Gastrocnemius medialis (tissue), 4 donors: ENCODE measurements at places on chromosomes 5 and 9.

DNA sequence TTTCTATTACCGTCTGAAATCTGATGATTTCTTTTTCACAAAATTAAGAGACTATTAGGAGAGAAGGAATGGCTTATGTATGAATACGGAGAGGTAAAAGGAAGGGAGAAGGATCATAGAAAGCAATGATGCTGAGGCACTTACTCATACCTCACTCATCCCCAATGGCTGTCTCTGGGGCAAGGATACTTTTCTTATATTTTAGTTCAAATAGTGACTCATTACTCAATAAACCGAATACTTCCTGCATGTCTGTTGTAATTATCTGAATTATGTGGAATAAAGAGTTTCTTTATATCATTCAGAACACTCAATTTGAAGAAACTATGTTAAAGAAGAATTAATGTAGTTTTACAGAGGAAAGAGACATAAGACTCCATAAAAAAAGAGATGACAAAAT is 284.5 kb upstream of the NUDT12 start:
- no peak for DNase-seq

DNA sequence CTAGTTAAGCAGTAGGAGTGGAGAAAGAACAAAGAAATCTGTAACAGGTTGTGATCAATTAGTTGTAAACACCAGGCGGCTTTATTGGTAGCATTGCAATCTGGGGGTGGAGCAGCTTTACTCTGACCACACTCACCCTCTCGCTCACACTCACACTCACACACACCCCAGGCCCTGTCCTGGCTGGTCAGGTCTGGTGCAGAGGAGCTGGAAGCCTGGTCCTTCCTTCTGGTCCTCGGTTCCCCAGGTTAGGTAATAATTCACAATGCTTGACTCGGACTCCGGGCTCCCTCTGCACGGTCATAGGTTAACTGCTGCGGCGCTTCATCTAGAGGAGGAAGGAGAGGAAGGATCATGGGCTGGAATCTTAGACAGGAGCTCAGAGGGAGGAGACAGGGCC is 1.6 kb downstream of the CCL19 start:
- no peak for DNase-seq

DNA sequence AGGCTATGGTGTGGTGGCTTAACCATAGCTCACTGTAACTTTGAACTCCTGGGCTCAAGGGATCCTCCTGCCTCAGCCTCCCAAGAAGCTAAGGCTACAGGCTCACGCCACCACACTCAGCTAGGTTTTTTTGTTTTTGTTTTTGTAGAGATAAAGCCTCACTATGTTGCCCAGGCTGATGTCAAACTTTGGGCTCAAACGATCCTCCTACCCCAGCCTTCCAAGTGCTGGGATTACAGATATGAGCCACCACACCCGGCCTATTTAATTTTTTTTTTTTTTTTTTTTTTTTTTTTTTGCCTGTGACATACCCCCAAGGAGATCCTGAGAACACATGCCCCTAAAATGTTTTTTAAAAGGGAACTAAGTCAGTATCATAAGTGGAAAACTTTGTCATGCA is 10.4 kb downstream of the FUBP3 start:
- DNase-seq = no peak

GRCh38 chr5:180178531-180179441 is 30.2 kb downstream of the RASGEF1C start:
- DNase-seq = no peak

DNA sequence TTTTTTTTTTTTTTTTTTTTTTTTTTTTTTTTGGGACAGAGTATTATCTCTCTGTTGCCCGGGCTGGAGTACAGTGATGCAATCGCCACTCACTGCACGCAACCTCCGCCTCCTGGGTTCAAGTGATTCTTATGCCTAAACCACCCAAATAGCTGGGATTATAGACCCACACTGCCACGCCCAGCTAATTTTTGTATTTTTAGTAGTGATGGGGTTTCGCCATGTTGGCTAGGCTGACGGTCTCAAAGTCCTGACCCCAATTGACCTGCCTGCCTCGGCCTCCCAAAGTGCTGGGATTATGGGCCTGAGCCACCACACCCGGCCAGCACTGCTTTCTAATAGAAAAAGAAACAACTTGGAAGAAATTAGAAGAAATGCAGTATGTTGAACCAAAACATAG is 39.2 kb downstream of the TTC1 start:
- no peak for DNase-seq

GRCh38 chr9:91417602-91418214 is 5.9 kb downstream of the NFIL3 start:
- no peak for DNase-seq

- DNase-seq = no peak
These were observed 103.3 kb downstream of the EDIL3 start for GRCh38 chr5:84281383-84281782.

DNA sequence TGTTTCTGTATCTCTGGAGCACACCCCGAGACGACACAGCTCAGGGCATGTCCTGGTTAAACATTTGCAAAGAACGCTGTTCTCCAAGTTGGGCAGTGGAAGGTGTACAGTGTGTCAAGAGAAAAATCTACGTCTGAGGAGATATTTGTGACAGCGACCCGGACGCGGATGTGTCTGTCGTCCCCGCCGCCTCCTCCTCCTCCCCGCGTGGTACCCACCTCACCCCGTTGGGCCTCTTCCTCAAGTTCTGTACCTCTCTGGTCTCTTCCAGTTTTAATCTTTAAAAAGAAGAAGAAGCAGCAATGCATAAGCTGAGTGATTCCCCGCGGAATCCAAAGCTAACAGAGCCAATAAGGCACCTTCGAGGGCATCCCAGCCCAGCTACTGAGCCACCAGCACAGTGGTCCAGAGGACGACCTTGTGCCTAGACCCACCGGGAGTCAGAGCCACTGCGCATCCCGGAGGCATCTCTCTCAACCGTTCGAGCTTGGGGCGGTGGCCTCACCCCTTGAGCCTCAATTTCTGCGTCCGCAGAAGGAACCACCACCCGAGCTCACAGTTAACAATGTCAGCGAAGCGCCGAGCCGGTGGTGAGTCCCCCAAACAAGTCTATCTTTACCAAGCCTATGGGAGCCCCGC is 467 bp downstream of the C9orf78 start:
- no peak for DNase-seq

DNA sequence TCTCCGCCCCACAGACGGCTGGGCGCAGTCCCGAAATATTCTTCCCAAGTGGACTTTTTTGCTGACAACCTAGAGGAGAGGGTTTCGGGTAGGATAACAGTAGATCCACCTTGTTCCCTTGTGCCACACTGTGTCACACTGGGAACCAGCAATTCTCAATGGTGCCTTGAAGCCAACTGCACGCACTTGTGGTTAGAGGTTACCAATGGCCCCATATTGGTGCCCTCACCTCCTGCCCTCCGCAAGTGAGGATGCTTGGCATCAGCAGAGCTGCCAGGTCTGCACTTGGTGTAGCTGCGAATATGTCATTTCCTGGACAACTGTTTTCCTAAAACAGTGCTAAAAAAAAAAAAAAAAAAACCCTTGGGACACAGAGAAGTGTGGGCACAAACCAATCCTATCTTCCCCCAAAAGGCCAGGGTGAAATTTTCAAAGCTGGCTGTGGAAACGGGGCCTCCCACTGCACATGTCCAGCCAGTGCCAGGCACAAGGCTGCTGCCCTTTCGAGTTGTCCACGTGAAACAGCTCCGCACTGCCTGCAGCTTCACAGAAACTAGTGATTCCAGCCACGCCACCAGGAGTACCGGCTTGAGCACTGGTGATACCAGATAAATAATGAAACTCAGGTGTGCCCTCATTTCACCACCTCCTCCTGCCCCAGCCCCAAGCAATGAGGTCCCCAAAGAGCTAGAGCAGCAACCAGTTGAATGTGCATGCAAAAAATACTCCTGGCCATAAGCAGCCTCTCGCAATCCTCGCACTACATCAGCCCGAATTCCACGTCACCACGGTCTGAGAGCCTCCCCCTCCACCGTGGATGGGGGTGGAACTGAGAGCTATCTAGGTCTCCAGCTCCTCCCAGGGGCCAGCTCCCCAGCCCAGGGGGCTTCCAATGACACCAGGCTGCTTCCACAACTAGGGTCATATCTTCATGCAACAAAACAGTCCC is 51.2 kb downstream of the USP20 start:
- no peak for DNase-seq

DNA sequence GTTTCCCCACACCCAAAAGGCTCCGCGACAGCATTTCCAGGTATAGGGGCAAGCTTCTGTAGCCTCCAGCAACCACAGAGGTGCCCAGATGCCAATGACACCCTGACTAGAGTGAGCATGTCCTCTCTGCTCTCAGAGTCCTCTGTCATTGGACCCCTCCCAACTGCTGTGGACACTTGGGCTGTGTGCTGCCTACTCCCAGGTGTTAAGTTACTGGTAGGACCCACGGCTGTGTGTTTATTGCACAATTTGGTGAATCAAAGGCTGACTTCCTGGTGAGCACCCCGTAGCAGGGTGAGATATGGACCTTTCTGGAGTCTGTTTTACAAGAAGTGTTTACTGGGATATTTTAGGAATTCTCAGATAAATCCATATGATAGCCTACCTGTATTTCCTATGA is 36.0 kb downstream of the SH3GL2 start:
- no peak for DNase-seq

- no peak for DNase-seq
These were observed 400.0 kb downstream of the CTNND2 start for GRCh38 chr5:11504065-11504885.

DNA sequence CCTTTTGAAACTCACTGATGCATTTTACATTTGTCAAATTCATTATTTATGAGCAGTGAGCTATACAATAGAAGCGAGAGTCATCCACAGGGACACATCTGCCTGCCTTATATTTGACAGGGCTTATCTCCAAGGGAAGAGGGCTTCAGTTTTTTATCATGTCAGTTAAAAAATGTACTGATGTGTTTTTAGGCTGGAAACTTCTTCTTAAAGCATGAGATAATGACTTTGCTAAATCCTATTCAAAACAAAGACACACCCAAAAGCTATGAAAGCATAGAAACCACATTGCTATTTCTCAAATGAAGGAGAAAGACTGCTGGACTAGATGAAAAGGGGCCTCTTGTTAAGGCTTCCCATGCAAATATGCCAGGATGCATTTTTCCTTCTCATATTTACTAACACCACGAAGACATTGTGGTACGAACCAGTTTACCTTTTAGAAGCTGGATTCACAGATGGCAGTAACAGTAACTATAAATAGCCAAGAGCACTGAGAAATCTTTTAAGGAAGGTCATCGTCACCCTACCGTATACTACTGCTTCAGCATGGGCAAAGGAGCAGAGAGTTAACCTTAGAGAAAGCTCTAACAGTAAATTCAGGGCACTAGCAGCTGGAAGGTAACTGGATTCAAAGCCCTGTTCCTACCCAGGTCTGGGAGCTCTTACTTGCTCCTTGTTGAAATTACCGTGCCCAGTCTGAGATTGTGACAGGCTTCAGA is 86.3 kb upstream of the IFNK start:
- DNase-seq = no peak

- no peak for DNase-seq
These were observed 79.0 kb upstream of the PTCH1 start for GRCh38 chr9:95595721-95596295.

- DNase-seq = no peak
These were observed 787.4 kb upstream of the RGMB start for GRCh38 chr5:97986069-97986468.

- DNase-seq = no peak
These were observed 473.2 kb downstream of the ENC1 start for GRCh38 chr5:74167206-74167929.

DNA sequence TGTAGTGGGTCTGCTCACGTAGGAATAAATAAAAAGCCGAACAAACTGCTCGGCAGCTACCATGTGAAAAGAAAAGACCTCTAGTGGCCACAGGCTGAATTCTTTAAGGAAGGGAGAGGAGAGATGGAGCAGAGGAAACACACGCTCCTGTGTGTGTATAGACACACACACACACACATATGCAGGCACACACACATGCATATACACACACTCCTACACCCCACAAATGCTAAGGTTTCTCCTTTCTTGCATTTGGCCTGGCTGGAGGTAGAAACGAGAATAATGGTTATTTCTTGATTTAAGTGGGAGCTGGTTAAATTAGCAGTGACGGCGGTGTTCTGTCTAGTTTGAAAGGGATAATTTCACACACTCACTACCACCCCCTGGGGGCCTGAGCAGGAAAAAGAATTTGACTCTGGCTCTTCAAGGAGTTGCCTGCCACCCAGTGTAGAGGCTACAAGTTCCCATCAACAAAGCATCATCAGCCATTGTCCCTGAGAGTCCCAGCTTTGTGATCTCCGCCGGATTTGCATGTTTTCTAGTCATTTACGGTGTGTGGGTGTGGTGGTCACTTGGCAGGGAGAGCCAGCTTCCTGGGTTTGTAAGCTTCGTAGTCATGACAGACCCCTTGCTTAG is at the start of gene INSYN2B:
Gene INSYN2B, minus strand, starts transcription at position 78 of the 636 bp plus-strand sequence. CDS start 96,597 bp downstream, outside the sequence.
- DNase-seq = no peak

GRCh38 chr5:78399116-78399515 is 38.7 kb downstream of the SCAMP1 start:
- DNase-seq = no peak

GRCh38 chr5:142399891-142400290 is 75.1 kb upstream of the SPRY4 start:
- DNase-seq = no peak

DNA sequence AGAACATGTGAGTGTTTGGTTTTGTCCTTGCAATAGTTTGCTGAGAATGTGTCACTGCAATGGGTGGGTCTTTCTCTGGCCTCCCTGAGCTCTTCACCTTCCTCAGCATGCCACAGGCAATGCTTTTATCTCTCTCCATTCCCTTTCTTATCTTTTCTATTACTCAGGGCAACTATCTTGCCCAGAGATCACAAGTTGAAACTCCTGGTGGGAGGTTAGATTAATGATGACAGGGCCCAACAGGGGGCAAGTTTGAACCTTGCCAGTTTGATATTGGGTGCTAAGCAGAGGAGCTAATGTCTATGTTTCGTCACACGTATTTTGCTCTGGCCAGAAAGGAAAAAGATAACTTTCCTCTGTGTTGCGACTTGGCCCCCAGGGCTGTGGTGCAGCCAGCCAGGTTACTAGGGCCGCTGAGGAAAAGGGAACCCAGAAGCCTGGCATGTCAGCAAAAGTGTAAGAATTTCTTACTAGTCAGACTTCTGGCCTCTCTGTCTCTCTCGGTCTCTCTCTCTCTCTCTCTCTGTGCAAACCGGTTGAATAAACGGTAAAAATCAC is 299.3 kb upstream of the POU5F2 start:
- DNase-seq = no peak

GRCh38 chr5:107389130-107389774 is 281.5 kb downstream of the EFNA5 start:
- no peak for DNase-seq

DNA sequence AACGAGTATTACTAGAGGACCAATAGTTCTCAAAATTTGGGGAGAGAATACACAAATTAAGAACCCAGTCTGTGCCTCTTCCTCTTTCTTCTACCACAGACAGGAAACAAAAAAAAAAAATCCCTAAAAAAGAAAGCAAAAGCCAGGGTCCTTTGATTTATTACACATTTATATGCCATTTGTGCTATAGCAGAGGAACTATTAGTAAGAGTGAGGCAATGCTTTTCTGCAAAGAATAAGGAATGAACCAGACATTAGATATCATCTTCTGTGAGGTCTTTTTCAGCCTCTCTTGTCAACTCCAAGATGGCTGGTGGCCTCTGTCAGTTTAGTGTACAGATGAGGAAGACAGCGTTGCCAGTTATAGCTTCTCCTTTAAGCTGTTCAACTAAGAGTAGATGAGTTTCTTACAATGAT is 127.6 kb downstream of the RFX3 start:
- no peak for DNase-seq

- DNase-seq = no peak
These were observed 640 bp upstream of the DPM2 start for GRCh38 chr9:127938298-127938690.

- DNase-seq = no peak
These were observed 365.2 kb downstream of the BRINP1 start for GRCh38 chr9:119003882-119004617.

GRCh38 chr9:91572811-91573210 is 149.2 kb upstream of the NFIL3 start:
- no peak for DNase-seq
